DND-41 (cell line): ENCODE measurements at places on chromosomes 3 and 15.

GRCh38 chr15:70259640-70260508 lies 162.2 kb upstream of the TLE3 start:
- peak; percentile 26 for DNase-seq

DNA sequence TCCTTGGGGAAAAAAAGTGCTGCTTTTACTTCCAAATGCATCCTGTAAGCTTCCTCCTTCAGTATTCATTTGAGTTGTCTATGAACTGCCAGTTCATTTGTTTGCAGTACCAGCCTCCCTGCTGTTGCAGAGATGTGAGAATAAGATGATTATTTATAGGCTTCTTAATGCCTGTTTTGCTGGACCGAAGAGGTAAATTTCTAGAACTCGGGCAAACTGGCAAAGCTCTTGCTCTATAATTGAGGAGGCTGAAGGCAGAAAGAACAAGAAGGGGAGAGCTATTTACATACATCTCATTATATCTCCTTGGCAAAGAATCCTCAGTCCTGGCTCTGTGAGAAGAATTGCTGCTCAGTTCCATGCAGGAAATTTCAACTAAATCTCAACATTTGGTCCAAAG lies 790.4 kb downstream of the GRM7 start:
- DNase-seq, result no peak

- DNase-seq, result no peak
Measured at GRCh38 chr3:45832699-45833098, 9.2 kb downstream of the LZTFL1 start.

- DNase-seq, result no peak
Measured at GRCh38 chr3:171994646-171995428, 44.5 kb upstream of the FNDC3B start.

DNA sequence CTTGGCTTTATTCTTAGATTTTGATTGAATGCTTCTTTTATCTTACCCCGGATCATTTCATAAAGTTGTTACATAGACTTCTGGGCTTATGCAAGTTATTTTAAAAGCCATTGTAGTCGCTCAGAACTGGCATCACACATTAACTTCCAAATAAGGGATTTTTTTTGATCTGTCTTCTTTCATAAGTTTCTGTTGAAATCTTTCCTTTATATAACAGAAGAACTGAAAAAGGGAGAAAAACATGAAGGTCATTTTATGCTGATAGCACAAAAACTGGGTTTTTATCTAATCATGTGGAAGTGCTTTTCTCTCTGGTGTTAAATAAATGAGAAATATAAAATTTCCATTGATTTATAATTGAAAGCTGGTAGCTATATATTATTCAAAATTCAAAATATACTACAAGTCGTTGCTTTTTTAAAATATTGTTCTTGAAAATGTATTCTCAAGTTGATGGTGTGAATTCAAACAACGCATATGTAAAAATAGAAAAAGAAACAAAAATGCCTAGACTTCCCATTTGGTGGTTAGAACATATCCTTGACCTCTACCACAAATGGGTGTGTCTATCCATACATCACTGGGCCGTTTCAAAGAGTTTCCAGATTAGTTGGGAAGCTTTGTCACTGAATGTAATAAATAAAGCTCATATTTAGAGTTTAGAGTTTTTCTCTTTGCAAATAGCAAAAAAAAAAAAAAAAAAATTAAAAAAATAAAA lies 258.3 kb upstream of the ZPLD1 start:
- no peak for DNase-seq

DNA sequence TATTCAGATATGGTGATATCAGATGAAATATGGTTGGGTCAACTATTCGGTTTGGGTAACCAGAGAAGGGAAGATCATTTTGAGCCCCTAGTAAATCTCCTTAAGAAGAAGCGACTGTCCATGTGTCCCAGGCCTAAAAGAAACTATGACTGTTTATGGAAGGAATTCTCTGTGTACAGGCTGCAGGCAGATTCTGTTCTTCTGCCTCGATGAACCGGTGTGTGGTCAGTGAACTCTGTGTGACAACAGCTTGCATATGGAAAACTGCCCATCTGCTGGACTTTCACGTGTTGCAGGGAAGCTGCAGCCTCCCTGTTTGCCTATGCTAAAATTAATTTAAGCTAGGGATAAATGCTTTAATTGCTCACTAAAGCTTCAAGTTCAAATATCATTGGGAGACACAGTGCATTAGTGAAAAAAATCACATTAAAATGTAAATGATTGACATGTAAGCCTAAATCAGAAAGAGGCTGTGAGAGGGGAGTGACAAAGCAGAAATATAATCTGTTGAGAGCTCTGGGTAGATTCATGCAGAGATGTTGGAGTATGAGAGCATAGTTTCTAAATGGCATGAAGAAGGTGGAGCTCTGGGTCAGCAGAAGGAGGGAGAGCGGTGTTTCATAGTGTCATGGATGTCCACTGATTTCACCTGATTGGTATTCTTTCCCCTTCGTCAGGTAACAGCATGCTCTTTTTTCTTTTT lies 65.4 kb upstream of the PFN2 start:
- DNase-seq, result no peak

GRCh38 chr3:65762235-65762580 lies 276.5 kb downstream of the MAGI1 start:
- DNase-seq, result no peak

DNA sequence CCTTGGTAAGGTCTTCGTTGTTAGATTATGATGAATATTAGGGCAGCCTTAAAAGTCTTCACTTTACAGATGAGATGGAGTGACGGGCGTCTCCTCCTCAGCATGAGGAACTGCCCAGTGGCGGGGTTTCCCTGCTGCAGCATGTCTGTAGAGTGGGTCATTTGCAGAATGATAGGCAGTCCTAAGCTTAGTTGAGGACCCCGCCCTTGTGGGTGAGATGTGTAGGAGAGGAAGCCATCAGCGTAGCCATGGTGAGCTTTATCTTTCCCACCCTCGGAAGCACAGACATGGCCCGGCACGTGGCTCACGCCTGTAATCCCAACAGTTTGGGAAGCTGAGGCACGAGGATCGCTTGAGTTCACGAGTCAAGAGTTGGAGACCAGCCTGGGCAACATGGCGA lies 877 bp downstream of the NIT2 start:
- peak; percentile 13 for DNase-seq

DNA sequence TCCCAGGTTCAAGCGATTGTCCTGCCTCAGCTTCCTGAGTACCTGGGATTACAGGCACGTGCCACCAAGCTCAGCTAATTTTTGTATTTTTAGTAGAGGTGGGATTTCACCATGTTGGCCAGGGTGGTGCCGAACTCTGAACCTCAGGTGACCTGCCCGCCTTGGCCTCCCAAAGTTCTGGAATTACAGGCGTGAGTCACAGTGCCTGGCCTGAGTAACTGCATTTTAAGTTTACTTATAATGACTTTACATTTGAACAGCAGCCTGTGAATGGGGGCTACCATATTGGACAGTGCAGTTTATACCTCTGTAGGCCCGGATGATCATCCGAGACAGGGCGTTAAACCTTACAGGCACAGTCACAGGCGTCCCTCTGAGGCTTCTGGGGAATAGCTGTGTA lies 24.8 kb downstream of the EAF1 start:
- no peak for DNase-seq

DNA sequence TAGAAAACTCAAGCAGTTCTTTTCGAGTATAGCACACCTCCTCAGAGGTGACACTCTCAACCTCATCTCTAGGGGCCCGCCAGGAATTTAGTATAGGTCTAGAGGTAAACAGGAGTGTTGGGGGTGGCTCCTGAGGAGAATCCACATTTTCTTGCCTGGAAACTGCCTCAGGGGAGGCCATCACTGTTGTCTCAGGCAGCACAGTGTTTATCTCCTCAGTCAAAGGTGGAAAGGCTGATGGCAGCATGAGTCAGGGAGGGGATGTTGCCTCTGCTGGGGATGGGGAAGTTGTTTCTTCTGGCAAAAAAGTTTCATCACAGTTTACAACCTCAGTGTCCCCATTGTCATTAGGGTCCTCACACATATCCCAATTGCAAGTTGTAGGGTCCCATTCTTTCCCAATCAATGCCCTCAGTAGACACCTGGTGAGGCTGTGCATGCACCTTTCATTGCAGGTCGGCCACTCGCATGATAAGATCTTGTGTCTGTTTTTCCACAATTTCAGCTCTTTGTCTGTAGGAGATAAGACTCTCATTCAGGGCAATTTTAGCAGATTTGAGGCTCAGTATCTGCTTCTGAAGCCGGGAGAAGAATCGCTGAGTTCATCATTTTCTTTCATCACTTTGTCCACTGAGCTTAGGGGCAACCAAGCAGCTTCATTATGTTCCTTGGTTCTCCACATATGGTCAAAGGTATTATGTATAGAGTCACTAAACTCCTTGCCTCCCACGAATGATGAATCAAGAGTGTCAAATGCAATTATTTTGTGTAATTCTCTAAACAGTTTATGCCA lies 25.8 kb downstream of the NAALADL2 start:
- DNase-seq, result no peak

- DNase-seq, result no peak
Measured at GRCh38 chr3:155241579-155241978, 51.9 kb downstream of the STRIT1 start.

DNA sequence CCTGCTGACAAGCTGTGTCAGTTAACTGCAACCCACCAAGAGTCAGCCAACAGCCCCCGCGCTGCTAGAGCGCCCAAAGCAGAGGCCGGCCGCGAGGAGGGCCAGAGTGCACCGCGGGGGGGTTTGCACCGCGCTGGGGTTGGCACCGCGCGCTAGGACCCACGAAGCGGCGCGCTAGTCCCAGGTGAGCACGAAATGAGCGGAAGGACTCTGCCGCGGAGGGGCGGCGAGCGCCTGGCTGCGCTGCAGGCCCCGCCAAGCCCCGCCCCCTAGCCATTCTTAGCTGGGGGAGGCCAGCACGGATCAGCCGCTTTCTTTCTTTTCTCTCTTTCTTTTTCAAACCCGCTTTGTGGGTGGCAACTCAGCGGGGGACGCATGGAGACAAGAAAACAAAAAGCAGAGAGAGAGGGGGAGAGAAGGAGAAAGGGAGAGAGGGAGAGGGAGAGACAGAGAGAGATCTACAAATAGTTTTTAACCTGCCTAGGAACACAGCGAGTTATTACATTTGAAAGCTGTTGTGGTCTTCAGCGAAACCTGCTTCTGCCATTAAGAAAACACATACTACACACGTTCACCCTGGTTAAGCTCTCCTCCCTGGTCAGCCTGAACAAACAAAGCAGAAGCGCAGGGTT lies 6.9 kb upstream of the FOXB1 start:
- DNase-seq, result peak; percentile 87

DNA sequence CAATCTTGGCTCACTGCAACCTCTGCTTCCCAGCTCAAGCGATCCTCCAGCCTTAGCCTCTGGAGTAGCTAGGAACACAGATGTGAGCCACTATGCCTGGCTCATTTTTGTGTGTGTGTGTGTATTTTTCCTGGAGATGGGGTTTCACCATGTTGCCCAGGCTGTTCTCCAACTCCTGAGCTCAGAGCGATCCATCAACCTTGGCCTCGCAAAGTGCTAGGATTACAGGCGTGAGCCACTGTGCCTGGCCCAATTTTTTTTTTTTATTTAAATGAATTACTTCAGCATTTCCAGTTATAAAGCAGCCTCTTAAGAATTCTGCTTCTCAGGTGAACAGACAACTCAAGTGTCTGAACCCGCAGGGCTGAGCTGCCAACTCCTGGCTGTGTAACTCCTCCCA lies 20.1 kb upstream of the ST3GAL6 start:
- no peak for DNase-seq

DNA sequence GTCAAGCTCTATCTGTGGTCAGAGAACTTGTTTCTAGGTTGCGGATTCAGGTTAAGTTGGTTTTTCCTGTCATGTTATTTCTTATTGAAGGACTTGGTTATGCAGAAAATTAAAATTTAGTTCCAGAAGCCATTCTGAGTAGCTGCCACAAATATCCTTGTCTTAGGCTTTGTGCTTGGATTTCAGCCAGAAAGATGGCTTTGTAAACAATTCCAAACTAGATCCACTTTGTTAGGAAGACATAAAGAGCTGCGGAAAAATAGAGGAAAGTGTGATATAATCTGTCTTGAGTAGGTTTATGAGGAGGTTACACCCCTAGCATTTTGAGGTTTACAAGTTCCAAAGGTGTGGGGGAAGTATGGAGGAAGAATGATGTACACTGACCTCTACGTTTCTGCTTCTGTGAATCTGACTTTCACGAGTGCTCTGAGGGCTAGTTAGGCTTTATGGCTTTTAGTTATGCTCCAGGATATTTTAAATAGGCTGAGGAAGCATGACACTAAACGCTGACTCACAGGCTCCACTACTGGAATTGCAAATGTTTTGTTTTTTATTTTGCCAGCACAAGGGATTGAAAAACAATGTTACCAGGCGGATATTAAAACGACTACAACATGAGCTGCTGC lies 46.3 kb upstream of the UTS2B start:
- DNase-seq, result no peak

DNA sequence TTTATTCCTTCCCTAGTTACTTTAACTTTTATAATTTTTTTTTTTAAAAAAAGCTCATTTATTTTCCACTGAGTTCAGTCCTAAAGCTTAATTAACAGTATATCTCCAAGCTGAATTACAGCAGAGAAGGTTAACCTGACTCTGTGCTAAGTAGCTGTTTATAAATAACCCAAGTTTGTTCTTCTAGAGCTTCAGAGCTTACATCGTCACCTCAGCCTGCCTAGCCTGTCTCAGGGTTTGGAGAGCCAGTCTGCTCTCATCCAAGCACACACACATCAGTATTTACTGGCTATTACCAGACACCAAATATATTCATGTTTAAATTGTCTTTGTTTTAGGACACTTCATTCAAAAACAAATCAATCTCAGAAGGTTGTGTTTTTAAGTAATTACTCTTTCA lies 154.9 kb downstream of the CDIN1 start:
- no peak for DNase-seq

GRCh38 chr3:110629917-110630316 lies 441.7 kb upstream of the NECTIN3 start:
- DNase-seq, result no peak

DNA sequence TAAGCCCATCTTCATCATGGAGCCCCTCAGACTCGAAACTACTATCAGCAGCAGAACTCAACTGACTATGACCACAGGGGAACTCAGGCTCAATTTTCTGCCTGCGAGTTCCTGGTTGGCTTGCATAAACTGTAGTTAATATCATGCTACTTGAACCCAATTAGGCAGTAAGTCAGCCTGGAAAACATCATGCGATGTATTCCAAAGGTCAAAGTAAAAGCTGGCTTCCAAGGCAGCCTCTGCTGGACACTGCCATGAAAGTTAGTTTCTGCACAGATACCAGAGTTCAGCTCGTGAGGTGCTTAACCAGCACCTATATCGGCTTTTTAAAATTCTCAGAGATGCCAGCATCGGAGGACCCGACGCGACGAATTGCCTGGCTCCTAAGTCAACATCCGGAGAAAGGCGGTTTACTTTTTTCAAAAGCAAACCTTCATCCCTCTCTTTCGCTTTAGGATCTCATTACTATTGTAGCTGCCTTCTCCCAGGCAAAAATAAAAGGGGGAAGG lies 3.8 kb downstream of the ANP32A start:
- DNase-seq, result no peak

DNA sequence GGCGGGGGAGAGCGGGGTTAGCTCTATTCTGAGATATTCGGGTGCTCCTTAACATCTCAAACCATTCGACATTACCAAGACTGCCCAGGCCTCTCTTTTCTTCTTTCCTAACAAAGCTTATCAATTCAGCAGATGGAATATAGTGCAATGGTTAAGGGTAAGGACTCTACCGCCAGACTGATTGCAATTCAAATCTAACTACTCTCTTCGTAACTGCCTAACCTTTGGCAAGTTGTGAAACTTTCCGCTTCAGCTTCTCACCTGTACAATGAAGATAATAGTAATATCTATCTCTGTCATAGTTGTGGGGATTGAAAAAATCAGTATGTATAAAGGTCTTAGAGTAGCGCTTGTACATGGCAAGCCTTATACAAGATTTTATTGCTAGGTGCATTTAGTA lies 972 bp downstream of the UBA5 start:
- DNase-seq, result no peak

GRCh38 chr3:101182734-101183133 lies 137.6 kb downstream of the IMPG2 start:
- DNase-seq, result no peak

GRCh38 chr3:101816215-101817149 lies 32.8 kb upstream of the NFKBIZ start:
- no peak for DNase-seq
